ENCODE measurements at places on chromosomes 1 and 21.

DNA sequence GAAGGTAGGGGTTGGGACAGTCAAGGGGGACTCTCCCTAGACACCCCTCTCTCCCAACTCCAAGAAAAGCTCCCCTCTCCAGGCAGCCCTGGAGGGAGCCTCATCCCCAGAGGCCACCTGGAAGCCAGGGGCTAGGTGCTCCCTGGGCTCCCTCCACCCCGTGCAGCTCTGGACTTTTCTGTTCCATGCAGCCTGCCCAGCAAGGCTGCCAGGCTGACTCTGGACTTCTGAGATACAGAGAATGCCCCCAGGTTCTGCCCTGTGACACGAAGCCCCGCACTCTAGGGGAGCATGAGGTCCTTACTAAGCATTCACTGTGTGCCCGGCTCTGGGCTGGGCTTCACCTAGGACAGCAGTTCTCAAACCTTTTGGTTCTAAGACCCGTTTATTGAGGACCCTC lies 10.2 kb downstream of the SYT2 start:
- DNase-seq: no peak

DNA sequence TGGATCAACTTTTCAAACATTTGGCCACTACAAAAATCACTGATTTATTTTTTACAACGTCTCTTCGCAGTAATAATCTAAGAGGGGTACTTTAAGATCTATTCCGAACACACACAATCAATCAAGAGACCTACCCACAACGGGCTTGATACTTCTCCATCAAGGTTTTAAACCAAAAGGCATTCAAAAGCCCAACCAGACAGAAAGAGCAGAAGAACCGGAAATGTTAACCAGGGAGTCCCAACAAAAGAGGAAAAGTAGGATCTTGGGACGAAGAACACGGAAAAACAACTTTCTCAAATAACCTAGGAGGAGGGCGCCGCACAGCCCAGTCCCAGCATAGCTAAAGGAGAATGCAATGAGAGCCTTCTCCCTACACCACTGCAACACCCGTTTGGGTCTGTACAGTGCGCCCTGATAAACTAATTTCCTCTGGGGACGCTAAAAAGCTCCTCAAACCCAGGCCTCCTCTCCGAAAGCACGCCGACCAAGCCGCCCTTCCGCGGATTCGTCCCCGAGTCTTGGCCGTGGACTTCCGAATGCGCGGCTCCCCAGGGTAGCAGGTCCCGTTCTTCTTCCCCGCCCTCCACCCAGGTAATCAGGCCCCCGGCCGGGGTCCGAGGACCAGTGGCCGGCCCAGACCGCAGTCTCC lies 623 bp downstream of the RPL22 start:
- no peak for DNase-seq

GRCh38 chr1:81226603-81226928 lies 574.2 kb upstream of the ADGRL2 start:
- DNase-seq: no peak

DNA sequence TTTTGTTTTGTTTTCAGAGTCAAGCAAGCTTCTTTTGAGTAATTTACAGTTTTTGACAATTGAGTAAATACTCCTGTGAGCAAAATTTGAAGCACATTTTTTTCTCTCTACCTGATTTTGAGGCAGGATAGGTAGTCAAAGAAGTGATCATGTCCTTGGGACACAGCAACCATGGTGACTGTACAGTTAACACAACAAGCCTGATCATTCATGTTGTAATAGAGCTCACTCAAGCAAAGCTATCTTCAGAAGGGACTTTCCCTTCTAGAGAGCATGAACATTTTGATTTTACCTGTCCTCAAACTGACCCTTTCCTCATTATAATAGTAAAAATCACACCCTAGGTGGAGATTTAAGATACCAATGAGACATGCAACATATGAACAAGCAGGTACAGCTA lies 126.5 kb upstream of the KCNK1 start:
- DNase-seq: no peak

DNA sequence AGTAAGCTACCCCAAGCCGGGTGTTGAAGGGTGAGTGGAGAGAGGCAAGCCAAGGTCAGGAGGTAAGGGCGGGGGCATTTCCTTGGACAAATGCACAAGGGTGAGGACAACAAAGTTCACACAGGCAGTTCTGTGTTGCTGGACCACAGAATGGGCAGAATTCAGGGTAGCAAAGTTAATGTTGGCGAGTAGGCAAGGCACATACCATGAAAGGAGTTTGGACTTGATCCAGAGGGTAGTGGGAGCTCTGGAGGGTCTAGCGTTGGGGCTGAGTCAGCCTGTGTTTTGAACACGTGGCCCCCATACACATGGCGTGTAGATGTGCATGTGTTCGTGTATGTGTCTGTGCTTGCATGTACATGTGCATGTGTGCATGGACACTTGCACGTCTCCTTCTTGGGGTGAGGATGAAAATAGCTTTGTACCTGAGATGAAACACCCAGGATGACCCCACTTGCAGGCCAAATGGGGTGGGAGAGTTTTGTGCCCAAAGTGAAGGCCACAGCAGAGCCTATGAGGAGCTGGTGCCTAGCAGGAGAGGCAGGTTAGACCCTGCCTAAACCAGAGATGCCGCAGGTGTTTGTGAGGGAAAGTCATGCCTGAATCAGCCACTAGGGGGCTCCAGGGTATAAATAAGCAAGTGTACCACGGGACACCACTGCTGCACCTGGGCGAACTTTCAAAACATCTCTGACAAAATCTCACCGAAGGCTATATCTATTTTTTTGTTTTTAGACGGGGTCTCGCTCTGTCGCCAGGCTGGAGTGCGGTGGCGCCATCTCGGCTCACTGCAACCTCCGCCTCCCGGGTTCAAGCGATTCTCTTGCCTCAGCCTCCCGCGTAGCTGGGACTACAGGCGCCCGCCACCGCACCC lies 21.8 kb downstream of the SLC27A3 start:
- peak; percentile 61 for DNase-seq

DNA sequence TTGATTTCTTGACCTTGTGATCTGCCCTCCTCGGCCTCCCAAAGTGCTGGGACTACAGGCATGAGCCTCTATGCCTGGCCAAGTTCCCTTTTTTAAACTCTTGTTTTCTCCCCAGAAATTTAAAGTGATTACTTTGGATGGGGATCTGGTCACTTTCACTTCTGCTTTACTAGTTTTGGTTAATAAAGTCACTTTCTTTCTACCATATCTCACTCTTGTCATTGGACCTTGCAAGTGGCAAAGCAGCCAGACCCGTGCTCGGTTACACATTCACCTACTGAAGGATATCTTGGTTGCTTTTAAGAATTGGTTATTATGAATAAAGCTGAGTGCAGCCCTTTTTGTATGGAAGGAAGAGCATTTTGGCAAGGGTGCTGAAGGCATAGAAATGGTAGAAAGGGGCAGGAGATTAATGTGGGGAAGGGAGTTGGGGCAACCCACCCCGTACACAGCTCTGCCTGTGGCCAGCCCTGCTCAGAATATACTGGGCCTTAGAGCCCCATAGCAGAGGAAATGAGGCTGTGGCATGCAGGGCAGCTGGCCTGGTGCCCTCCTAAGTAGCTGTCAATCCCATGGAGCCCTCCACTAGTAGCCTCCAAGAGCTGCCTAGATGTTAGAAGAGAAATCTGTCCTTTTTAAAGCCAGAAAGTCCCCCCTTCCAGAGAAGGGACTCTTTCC lies 40.7 kb downstream of the CD2 start:
- no peak for DNase-seq

- DNase-seq: no peak
These were observed 122.3 kb downstream of the TGFB2 start for GRCh38 chr1:218467101-218468072.

GRCh38 chr1:97277891-97278654 lies 556.5 kb downstream of the PTBP2 start:
- no peak for DNase-seq

- DNase-seq: no peak
These were observed 81.8 kb upstream of the KCNA3 start for GRCh38 chr1:110756506-110756905.

- no peak for DNase-seq
These were observed 47.8 kb downstream of the UMODL1 start for GRCh38 chr21:42118901-42119300.

- DNase-seq: no peak
These were observed 492.2 kb upstream of the PKN2 start for GRCh38 chr1:88191917-88192316.

DNA sequence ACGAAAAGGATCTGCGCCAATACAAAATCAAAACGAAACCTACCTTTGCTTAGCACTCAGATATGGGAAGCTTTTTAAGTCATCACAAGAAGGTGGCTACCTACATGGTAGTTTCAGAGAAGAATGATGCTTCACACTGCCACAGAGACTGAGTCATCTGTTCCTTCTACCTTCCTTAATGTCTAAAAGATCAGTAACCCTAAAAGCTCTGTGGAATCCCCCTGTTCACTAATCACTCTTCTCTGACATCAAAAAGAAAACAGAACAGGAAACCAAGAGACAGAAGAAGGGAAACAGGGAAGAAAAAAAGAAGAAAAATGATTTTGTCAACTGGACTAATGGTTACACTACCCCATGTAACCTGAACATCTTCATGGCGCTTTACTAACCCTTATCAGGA lies 177.2 kb downstream of the SMYD3 start:
- DNase-seq: no peak

- DNase-seq: no peak
These were observed 186.0 kb downstream of the DYRK1A start for GRCh38 chr21:37552496-37553029.

DNA sequence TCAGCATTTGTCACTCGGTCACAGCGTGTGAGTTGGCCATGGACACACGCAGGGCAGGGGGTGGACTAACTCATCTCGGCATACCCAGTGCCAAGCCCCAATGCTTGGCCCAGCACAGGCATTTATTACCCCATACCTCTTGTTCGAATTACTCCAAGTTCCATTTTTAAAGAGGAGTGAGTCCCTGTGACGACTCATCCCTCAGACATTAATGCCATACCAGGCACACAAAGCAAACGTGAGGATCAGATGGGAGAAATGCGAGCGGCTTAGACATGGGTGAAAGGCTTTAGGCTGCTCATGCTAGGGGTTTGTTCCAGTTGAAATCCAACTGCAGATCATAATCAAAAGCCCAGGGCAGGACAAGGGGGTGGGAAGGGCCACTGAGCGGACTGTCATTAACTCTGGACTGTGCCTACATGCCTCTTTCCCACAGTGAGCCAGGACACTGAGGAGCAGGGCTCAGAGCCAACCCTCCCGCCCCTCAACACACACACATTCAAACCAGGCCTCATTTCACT lies 118.5 kb upstream of the NGF start:
- no peak for DNase-seq

GRCh38 chr1:56434740-56435139 lies 144.6 kb downstream of the PLPP3 start:
- no peak for DNase-seq

- DNase-seq: no peak
These were observed 368.3 kb downstream of the PCP4 start for GRCh38 chr21:40235528-40235927.

GRCh38 chr1:85438353-85438752 lies 26.6 kb downstream of the DDAH1 start:
- DNase-seq: no peak

Measured in activated T-helper 1 cell treated with anti-CD3 and anti-CD28 coated beads, Interleukin-2, amount 50 U/mL, for 16 hours (primary cell).